Fibroblast of skin of back (primary cell): ENCODE measurements at places on chromosomes 4 and X.

DNA sequence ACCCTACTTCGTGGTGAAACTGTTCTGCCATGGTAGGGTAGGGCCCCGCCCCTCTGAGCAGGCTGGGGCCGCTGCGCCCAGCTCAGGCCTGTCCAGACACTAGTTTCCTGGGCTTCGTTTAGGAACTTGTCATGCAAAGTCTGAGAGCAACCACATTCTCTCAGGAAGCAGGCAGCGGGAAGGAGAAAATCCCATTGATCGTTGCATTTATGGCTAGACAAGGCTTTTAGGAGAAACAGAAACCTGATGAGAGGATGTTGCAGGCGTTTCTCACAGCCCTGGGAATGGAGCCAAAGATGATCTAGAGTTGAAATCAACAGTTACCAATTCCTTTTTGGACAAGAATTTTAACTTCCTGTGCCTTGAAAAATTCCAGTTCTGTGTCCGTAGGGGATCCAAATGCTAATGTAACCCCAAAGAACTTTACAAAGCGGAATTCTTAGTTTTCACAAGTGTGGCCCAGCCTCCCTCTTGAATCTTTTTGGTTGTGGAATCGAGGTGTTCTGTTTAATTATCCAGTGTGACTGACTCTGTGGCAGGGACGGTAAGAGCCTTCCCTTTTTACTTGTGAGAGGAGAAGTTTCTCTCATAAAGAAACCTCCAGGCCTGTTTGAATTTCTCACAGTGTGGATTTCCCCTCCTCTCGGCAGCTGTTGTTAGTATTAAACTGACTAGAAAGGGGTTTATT is 4.5 kb upstream of the CXCL9 start:
- peak; percentile 73 for DNase-seq

- DNase-seq: no peak
Observed at GRCh38 chr4:153877898-153878297, 89.0 kb upstream of the SFRP2 start.

DNA sequence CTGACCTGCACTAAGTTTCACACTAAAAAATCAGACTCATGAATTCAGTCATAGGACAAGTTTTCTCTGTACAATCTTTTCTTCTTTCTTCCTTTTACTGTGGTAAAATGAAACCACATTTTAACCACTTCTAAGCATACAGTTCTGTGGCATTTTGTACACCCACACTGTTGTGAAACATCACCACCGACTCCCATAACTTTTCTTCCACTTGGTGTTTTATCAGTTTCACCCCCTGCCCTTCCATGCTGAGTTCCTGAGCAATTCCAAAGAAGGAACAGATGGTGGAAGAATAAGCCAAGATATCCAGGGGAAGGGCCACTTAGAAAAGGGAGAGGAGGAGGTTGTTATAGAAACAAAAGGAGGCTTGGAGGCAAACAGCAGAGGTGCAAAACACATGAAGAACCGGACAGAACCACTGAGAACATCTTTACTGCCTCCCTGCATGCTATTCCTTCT is 22.6 kb downstream of the SLC25A4 start:
- DNase-seq: no peak

- no peak for DNase-seq
Observed at GRCh38 chr4:10656988-10657387, 27.6 kb downstream of the CLNK start.

GRCh38 chr4:109248322-109248900 is 54.0 kb downstream of the COL25A1 start:
- no peak for DNase-seq

GRCh38 chr4:80471756-80472155 is 136.2 kb downstream of the CFAP299 start:
- DNase-seq: peak; percentile 11

- no peak for DNase-seq
Observed at GRCh38 chr4:23835774-23836478, 53.9 kb downstream of the PPARGC1A start.

GRCh38 chr4:173766171-173766600 is 236.2 kb upstream of the HAND2 start:
- DNase-seq: no peak

GRCh38 chr4:7295911-7296660 is 103.7 kb downstream of the SORCS2 start:
- peak; percentile 18 for DNase-seq

DNA sequence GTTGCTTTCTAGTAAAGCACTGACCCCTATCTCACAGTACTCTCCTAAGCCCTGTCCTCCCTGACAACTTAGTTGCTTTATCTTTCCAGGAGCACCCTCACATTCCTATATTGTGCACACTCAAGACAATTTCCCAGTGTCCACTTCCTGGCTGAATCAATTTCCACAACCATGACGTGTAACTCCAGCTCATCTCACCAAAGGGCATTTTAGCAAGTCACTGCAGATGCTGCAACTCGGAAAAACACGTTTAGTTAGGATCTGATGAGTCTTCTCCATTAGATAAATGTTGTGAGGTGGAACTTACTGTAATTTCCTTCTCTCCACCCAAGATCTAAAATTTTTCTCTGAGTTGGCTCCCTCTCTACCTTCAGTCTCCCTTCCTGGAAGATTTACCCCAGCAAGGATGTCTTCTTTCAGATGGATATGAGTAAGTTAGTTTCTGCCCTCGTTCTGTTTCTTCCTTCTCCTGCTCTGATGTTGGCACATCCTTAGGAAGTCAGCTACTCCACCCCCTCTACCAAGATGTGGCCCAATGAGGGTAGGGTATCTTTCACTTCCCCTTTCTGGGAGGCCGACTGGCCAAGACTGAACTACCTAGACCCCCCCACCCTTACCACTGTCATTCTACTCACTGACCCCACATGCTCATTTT is 28.8 kb upstream of the IL13RA1 start:
- no peak for DNase-seq

DNA sequence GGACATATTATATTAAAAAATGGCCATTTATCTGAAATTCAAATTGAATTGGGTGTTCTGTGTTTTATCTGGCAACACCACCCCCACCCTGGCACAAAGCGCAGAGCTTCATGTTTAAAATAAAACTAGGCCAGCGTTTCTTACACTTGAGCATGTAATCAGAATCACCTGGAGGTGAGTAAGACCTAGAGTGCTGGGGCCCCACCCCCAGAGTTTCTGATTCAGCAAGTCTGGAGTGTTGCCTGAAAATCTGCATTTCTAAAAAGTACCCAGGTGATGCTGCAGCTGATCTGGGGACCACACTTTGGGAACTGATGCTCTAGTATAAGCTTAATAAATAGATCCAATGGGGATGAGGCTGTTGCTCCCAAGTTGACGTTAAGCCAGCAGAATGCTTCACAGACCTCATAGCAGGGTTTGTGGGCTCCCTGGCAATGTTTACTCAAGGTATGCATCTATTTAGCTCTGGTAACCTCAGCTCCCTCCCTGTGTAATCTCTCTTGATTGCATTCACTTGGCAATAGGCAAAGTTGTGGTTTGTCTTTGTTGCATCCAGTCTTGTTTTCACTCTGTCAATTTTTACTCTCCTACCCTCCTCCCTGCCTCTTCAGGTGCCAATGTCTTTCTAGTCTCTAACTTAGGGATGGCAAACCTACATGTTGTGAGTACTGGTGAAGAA is 99.8 kb upstream of the TEX13D start:
- DNase-seq: no peak

GRCh38 chrX:24858004-24858746 is 157.6 kb downstream of the ARX start:
- no peak for DNase-seq

- DNase-seq: no peak
Observed at GRCh38 chr4:81196126-81196650, 18.8 kb downstream of the PRKG2 start.

GRCh38 chr4:140305053-140305452 is 68.4 kb upstream of the SCOC start:
- no peak for DNase-seq
